ENCODE measurements at places on chromosomes 6 and 20.

DNA sequence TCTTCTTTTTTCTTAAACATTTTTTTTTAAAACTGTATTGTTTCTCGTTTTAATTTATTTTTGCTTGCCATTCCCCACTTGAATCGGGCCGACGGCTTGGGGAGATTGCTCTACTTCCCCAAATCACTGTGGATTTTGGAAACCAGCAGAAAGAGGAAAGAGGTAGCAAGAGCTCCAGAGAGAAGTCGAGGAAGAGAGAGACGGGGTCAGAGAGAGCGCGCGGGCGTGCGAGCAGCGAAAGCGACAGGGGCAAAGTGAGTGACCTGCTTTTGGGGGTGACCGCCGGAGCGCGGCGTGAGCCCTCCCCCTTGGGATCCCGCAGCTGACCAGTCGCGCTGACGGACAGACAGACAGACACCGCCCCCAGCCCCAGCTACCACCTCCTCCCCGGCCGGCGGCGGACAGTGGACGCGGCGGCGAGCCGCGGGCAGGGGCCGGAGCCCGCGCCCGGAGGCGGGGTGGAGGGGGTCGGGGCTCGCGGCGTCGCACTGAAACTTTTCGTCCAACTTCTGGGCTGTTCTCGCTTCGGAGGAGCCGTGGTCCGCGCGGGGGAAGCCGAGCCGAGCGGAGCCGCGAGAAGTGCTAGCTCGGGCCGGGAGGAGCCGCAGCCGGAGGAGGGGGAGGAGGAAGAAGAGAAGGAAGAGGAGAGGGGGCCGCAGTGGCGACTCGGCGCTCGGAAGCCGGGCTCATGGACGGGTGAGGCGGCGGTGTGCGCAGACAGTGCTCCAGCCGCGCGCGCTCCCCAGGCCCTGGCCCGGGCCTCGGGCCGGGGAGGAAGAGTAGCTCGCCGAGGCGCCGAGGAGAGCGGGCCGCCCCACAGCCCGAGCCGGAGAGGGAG, 580 bp downstream of the VEGFA start:
- DNase-seq = no peak

DNA sequence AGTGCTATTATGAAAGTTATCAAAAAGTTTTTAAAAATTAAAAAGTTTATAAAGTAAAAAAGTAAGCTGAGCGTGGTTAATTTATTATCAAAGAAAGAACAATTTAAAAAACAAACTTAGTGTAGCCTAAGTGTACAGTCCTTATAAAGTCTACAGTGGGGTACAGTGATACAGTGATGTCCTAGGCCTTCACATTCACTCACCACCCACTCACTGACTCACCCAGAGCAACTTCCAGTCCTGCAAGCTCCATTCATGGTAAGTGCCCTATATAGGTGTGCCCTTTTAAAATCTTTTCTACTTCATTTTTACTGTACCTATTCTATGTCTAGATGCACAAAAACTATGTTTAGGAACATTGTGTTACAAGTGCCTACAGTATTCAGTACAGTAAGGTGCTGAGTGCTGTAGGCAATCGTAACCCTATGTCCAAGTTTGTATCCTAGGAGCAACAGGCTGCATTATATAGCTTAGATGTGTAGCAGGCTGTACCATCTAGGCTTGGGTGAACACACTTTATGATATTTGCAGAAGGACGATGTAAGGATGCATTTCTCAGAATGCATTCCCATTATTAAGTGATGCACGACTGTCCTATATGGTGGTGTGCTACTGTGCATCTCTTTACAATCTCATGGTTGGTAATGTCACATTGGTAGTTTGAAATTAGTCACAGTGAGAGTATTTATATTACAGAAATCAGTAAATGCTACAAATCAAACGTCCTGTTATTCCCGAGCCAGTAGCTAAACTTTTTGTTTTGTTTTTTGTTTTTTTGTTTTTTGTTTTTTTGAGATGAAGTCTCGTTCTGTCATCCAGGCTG, 158.3 kb downstream of the GMPR start:
- no peak for DNase-seq

DNA sequence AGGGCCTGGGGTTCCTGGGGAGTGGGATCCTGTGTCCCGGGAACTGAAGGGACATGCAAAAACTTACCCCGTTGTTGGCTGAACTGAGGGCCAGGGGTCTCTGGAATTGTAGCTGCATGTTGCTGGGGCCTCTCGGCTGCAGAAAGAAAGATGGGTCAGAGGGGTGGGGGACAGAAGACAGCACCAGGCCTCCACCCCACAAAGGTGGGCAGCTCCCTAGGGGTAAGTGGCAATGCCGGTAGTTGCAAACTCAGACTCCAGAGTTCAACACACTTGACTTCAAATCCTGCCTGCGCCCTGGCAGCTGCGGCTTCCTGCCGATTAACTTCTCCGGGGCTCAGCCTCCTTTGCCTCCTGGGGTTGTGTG, 4.8 kb downstream of the ZBP1 start:
- DNase-seq = no peak

- DNase-seq = no peak
Measured at GRCh38 chr6:169340395-169340794, 86.7 kb upstream of the THBS2 start.

GRCh38 chr6:49264909-49265308, 198.1 kb downstream of the MMUT start:
- no peak for DNase-seq

DNA sequence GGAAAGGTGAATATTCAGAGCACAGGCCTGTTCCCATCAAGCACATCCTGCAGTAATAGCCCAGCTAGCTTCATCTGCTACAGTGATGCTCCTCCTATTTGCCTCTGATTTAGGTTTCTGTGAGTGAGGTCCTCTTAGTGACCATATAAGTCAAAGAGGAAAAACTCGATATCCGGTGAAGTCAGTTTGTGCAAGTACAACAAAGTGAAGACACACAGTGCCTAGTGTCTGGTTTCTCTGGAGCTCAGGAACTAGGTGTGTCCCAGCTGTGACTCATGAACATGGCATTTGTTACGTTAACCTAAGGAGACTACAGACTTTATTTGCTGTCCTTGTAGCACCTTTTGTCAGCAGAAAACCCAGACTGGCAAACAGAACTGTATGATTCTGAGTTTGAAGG, 33.9 kb downstream of the EDN1 start:
- no peak for DNase-seq

DNA sequence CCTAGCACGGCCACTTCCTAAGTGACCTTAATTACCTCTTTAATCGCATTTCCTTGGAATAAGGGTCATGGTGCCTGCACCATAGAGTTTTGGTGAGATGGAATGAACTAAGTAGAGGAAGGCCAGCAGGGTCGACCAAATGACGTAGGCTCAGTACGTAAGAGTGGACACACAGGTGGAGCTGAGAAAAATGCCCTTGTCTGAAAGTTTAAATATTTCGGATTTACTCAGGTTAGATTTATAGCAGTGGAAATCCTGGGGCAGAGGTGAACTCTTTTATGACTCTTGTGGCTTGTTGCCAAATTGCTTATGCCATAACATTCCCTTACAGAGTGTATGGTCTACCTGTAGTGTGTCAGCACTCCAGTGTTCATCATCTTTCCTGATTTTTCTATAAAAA, 23.6 kb upstream of the BTBD3 start:
- no peak for DNase-seq

- DNase-seq = no peak
Measured at GRCh38 chr20:22795433-22795832, 211.1 kb upstream of the FOXA2 start.

DNA sequence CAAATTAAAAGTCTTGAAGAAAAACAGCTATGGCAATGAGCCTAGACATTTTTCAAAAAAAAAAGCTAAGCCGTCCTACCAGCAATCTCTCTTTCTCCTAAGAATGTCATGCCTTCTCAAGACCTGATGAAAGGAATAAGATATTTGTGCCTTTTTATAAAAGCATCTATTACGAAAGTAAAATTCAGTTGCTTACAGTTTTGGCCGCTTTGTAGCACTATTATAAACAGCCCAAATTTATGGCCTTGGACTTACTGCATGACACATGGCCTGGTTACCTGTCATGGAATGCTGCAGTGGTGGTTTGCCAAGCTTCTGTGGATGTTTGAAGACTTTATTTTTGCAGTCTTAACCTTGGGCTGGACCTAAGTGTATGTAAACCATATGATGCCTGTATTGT, 22.2 kb upstream of the VAPB start:
- no peak for DNase-seq

GRCh38 chr6:44119704-44120262, 7.5 kb downstream of the MRPL14 start:
- DNase-seq = no peak

GRCh38 chr6:98846021-98846380, 11.6 kb downstream of the POU3F2 start:
- no peak for DNase-seq

DNA sequence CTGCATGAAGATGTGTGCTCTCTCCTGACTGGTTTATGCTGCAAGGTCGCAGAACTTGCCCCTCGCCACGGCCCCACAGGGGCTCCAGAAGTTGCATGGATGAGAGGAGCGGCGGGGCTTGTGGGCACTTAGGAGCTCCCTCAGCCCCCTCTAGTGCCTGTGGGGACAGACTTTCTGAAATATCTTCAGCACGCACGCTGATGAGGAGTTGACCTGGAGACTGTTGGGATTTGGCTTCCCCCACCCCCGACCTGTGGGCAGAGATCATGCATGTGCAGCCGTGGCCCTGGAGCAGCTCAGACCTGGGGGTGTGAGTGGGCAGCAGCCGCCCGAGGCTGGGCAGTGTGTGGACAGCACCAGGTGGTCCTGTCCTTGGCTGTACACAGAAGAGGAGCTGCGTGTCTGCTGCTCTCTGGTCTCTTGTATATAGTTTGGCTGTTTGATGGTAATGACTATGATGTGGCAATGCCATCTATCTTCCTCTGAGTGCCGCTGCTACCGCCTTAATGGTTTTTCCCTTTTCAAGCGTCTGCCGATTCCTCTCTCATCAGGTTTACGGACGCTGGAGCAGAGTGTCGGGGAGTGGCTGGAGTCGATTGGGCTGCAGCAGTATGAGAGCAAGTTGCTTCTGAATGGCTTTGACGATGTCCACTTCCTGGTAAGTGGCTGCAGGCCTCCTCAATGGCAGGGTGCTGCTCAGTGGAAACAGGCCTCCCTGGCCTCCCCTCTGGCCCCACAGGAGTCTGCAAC, 81.4 kb downstream of the TCP11 start:
- DNase-seq = no peak

DNA sequence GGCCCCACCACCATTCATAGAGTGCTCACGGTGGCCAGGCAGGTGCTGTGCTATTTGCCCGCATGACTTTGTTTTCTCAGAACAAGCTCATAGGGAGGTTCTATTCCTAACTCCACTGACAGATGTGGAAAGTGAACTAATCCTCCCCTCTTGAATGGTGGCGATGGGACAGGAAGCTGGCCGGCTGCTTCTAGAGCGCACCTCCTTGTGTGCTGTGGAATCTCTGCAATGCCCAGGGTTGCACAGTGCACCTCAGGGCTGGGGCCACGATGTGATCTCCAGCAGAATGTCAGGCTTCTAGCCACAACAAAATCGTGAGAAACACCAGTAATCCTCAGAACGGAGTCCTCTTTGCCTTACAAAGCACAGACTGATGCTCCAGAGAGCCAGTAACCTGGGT, 53.8 kb upstream of the SLC22A23 start:
- DNase-seq = no peak

GRCh38 chr20:24590178-24590982, 121.0 kb downstream of the SYNDIG1 start:
- no peak for DNase-seq

DNA sequence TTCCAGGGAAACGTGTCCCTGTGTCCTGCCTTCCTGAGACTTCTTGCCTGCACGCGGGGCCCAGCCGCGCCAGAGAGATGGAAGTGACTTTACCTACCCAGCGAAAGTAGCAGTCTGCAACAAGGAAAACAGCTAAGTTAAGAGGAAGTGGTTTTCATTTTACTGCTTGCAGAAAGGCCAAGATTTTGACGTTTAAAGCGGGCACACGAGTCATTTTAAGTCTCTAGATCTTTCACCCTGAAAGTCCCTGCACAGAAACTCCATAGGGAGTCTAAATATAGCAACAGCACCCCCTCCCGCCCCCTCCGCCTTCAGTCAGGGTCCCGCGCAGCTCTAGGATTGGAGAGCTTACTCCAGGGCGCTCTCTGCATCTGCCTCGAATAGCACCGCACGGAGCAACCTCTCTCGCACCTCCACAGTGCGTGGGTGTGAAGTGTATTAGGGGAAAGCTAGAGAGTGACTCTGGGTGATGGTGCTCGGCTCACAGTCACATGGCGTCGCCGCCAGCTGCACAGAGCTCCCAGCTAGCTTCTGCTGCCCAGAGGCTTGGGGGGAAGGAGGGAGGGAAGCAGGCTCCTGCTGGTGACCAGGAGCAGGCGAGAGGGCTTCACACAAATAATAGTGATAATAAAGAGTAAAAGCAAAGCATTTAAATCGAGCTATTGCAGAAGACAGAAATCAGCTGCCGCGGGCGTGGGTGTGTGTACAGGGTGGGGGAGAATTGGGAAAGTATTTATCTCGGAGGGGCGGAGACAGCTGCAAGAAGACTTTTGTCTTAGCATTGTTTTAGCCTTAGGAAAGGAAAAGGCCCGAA, 1.8 kb upstream of the KCNQ5 start:
- DNase-seq = peak; percentile 74

- DNase-seq = no peak
Measured at GRCh38 chr6:53929821-53930120, 135.0 kb downstream of the LRRC1 start.

DNA sequence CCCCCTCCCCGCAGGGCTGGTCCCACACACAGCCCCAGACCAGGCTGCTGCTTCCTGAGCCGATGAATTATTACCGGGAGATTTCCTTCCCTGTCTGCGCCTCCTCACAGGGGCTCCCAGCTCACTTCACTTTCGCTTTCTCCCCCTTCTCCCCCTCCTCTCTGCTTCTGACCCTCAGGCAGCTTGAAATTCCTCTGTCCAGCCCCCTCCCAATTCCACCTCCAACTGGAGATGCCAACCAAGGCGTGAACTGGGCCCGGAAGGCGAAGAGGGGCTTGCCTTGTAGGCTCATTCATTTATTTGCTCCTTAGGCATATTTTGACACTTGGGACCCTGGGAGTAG, 1.7 kb upstream of the TCF15 start:
- no peak for DNase-seq

- DNase-seq = no peak
Measured at GRCh38 chr20:14777591-14777990, 440.2 kb upstream of the FLRT3 start.

DNA sequence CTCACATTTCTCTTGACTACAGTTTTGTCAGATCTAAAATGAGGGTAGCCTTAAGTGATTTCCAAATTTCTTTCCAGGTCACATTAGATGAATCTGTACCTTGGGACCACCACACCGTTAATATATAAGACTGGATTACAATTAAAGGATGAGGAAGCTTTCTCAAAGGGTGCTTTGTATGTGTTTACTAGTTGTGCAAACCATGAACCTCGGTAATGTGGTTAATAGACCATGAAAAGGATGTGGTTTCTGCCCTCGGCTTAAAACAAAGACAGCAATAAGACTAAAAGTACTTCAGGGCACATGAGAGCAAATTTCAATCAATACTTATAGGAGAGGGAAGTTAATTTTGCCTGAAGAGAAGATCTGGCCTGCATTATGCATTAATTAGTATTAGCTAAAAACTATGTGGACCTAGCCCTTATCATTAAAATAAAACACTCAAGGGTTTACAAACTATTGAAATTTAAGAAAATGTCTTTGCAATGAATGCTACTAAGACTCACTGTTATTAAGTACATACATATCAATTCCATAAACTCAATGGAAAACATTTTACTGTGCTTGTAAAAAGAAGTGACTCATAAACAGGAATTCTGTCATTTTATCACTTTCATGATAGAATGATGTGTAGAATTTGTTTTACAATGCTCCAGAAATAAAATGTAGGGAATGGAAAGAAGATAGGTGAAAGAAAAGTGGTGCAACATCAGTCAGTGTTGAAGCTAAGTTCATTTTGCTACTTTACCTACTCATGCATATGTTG, 936 bp upstream of the TMX4 start:
- no peak for DNase-seq

GRCh38 chr6:136586295-136586694, 36.1 kb upstream of the MAP7 start:
- no peak for DNase-seq
